ENCODE measurements at places on chromosomes 3 and 15.

- DNase-seq, result no peak
These were observed 9.3 kb downstream of the ARHGEF26 start for GRCh38 chr3:154130540-154130939.

DNA sequence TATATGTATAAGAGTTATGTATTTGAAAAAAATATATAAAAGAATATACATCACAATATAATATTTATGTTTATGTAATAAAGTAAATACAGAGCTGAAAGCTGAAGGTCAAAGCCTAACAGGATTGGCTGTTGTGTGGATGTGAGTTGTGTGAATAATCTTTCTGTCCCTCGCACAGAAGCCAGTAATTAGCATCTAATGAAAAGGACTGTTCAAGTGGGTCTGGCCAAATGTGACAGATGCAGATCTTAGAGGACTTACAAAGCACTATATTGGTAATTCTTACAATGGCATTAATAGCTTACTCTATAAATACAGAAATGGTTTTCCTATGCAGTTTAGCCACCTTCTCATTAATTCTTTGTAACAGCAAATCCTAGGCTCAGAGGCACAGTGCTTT lies 2.4 kb downstream of the MKRN3 start:
- no peak for DNase-seq

DNA sequence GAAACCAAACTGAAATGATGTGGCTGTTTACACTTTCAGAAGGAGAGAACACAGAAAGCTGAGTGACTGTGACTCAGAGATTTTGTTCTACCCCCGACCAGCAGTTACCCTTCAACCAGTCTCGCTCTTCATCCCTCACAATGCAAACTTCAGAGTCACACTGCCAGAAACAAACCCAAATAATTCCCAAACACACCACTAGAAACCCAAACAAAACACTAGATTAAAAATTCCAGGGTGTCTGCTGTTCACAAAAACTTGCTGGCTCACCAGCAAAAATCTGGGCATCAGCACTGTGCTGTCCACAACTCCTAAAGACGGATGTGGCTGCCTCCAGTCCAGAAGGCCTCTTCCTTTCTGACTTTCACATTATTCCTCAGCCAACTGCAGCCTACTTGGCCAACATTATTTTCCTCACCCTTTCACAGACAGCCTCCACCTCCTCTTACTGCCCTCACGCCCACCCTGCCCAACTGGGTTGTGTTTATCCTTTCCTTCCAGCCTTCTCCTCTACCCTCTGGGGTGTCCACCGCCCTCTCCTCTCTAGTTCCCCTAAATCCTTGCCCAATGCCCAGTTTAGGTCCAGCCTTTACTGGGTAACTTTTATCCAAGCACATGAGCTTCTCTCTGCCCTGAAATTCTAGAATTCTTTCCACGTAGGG lies 71.4 kb downstream of the MECOM start:
- DNase-seq, result no peak

DNA sequence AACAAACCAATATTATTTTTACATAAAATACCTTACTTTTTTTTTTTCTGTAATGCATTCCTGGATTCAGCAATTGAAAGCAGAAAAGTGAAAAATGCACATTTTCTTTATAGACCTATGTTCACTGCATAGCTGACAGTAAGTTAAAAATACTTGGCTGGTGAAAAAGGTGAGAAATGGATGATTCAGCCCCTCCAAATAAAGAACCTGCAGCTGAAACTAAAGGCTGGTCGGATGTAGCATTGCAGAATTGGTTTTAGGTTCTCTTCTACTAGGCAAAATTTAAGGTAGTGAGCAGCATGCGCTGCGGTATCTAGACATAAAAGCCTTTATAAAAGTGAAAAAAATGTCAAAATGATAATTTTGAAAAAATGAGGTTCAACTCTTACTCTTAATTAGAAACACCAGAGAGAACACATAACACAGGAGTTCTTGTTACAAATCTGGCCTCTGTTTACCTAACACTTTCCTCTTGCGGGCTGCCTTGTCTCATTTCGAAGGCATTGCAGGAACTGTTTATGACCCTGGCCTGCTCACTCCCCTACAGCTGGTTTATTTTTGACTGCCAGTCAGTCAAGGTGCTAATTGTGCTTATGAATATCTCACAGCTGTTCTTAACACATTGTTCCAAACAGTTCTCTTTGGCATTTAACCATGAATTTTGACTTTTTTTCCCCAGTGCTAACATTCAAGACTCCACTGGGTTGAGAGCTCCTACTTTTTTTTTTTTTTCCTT lies 455.4 kb upstream of the TBL1XR1 start:
- no peak for DNase-seq

DNA sequence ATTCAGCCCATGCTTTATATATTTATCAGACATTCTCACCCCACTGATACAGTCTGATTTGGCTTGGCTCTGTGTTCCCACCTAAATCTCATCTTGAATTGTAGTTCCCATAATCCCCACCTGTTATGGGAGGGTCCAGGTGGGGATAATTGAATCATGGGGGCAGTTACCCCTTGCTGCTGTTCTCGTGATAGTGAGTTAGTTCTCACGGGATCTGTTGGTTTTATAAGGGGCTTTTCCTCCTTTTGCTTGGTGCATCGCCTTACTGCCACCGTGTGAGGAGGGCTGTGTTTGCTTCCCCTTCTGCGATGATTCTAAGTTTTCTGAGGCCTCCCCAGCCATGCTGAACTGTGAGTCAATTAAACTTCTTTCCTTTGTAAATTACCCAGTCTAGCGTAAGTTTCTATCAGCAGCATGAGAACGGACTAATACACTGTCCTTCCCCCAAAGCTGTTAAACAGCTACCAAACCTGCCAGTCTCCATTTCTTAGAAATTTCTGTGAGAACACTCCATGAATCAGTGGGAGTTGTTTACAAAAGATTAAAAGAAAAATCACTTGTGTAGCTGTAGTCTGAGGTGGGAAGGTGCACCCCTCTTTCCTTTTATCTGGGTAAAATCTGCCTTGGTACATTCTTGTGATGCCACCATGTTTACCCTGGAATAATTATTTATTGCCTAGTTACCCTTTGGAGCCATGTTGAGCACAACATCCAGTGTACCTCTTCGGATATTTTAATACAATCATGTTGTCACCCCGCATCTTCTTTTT lies 160.5 kb downstream of the THSD4 start:
- DNase-seq, result no peak

DNA sequence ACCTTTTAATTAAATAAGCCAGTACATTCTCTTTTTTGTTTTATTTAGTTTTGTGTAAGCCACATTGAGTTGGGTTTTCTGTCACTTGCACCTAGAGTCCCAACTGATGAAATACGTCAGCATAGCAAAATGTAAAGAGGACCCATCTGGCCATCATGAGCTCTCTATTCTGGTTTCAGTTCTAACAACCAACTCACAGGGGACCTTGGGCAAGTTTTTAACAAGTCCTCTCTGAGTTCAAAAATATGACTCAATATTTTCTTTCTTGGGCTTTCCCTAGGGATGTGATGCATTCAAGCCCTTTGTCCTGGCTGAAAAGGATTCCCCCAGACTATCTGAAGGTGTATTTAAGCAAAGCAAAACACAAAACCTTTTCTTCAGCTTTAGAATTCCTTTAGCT lies 32.9 kb downstream of the PLCH1 start:
- no peak for DNase-seq

GRCh38 chr15:88909956-88910831 lies 3.0 kb downstream of the MFGE8 start:
- no peak for DNase-seq

DNA sequence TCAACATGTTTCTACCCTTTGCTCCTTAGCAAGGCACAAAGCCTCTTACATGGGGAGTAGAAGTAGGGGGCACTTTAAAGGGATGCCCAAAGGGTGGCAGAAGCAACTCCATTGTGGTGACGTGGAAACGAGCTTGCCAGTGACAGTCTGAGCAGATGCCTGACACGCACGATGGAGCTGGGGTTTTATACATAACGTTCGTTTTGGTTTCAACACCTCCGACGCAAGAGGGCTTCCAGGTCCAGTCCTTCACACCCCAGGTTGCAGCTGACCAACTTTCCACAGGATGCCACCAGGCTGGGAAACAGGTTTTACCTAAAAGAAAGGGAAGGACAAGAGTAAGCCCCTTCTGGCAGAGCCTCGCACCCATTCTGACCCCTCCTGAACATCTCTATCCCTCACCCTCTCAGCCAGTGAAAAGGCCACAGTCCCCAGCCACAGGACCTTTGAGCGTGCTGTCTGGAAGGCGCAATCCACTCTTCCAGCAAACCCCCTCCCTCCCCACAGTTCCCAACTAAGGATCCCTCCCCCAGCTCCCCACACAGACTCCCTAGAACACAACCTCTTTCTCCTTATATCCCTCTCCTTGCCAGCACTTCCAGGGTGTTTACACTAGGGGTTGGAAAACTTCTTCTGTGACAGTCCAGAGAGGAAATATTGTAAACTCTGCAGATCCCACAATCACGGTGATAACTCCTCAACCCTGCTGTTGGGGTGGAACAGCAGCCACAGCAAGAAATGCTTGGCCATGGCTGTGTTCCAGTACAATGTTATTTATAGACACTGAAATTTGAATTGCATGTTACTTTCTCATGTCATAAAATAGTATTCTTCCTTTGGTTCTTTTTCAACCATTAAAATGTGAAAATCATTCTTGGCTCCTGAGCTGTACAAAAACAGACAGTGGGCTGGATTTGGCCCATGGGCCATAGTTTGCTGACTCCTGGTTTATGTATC lies 36.2 kb downstream of the FAM174B start:
- DNase-seq, result no peak

DNA sequence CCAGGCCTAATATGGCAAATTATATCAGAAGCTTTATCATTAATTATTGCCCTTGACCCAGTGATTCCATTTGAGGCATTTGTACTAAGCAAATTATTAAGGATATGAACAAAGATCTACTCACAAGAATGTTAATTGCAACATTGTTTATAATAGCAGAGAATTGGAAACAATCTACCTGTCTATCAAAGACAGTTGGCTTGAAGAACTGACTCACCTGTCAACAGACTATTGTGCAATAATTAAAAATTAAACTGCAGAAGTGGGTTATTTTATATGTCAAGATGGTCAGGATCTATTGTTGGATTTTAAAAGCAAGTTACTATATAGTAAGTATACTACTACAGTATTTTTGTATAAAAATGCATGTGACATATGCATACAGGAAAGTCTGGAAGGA lies 6.7 kb upstream of the FETUB start:
- DNase-seq, result no peak

DNA sequence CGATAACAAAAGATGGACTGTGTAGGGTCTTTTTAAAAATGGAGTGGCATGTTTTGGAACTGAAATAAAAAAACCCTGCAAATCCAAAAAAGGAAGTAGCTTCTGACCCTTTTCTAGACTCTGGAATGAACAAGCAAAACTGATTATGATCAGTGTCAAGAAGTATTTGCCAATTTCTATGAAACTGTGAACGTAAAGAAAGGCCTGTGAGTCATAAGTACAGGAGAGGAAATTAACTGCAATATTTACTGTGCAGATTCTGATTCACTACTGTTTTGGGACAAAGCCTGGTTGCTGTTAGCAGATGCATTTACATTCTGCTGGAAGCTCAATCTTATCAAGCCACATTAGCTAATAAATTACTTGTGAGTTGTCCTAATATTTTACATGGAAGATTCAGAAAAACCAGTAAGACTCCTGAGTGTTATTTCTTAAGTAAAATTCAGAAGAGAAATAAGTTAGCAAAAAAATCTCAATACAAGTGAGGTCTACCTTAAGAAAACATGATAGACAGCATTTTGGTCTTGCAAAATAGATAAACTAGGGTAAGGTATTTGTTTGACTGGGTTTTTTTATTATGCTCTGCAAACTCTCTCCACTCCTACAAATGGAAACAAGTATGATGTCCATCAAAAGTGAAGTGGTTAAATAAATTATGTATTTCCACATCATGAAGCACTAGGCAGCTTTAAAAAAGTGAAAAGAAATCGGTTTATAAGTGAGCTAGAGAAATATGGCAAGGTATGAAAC lies 90.2 kb upstream of the LMOD3 start:
- DNase-seq, result no peak

DNA sequence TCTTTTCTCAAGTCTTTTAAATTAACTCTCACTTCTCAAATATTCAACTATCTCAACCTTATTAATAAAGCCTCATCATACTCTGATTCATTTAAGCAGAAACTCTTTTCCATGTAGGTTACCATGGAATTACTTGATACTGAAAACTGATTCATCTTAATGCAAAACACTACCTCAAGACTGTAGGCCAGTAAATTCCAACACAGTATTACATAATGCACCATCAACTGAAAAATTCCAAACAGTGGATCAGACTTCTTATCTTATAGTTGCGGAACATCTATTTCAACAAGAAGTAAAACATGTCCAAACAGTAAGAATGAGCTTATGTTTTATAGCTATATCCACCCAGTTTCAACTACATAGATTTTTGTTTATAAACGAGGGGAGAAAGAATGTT lies 124.5 kb downstream of the PEAK1 start:
- DNase-seq, result no peak

DNA sequence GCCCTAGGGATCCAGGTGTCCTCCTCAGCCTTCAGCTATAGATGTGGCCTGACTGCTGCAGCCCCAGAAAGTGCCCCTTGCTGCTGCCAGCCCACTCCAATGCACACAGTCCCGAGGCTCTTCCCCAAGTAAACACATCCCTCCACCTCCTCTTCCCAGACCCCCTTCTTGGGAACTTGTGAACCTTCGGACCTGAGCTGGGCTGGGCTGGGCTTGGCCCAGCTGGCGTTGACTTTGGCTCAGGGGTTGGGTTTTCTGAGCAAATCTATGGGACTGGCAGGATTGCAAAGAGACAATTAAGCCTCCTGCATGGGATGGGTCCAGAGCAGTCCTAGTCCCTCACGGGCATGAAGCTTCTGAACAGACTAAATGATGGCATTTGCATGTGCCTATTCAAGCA lies 14.7 kb downstream of the VIPR1 start:
- DNase-seq, result no peak

- DNase-seq, result no peak
These were observed 89.3 kb downstream of the ST6GAL1 start for GRCh38 chr3:187019542-187020072.

DNA sequence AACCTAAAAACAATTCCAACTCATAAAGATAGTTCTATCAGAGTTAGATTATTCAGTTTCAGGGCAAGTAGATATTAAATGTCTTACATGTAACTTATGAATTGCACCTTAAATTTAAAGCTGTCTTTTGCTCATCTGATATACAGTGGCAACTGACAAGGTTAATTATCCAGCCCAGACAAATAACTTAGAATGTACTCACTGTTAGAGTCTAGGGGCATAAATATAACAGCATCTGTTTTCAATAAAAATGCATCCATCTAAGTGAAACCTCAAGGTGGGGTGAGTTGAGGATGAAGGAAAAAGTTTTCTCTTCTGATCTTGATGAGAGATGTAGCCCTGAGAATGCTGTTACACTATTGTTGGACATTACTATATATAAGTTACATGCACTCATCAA lies 112.6 kb downstream of the FBN1 start:
- no peak for DNase-seq
